ENCODE measurements at places on chromosomes 3 and 15.

DNA sequence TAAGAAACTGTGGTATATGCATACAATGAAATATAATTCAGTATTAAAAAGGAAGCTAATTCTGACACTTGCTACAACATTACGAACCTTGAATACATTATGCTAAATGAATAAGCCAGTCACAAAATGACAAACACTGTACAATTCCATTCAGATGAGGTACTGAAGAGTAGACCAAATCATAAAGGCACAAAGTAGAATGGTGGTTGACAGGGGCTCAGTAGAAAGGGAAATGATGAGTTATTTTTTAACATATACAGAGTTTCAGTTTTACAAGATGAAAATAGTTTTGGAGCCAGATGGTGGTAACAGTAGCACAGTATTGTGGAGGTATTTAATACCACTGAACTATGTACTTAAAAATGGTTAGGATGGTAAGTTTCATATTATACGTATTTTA, 254.6 kb upstream of the RBMS3 start:
- DNase-seq: no peak

GRCh38 chr3:14238930-14239329, 60.3 kb downstream of the LSM3 start:
- DNase-seq: no peak

GRCh38 chr15:26562336-26562735, 210.5 kb downstream of the GABRB3 start:
- no peak for DNase-seq

GRCh38 chr3:50435371-50436113, 67.9 kb downstream of the CACNA2D2 start:
- DNase-seq: no peak

- DNase-seq: no peak
Measured at GRCh38 chr3:127472506-127472905, 118.0 kb downstream of the TPRA1 start.

GRCh38 chr3:147793841-147794240, 384.7 kb downstream of the ZIC1 start:
- no peak for DNase-seq

GRCh38 chr3:74501007-74501406, 113.5 kb downstream of the CNTN3 start:
- no peak for DNase-seq

DNA sequence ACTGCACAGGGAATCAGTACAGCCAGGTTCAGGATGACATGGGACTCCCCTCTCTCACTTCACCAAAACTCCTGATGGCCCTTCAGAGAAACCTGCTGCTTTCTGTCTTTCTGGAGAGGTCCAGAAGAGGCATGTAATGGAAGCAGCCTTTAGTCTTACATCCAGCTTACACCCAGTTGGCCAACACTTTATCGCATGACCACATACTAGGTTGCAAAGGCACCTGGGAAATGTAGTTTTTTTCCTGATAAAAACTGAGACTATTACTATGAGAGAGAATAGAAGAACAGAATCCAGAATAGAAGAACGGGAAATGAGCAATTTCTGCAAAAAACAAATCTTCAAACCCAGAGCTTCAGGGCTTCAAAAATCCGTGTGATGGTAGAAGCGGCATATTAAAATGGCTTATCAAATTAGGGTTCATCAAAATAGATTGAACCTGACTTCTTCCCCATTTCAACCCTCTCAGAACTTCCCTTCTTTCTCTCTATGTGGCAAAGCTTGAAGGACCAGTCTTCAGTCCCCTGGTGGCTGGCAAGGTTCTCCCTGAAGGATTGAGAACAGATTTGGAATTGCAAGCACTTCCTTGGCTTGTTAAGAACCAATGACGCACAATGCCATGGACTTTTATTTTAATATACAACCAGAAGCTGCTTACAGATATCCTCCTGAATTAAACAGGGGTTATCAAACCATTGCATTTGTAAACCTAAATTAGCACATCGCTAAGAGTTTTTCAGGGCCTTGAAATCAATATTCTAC, 34.4 kb downstream of the CORO2B start:
- no peak for DNase-seq

DNA sequence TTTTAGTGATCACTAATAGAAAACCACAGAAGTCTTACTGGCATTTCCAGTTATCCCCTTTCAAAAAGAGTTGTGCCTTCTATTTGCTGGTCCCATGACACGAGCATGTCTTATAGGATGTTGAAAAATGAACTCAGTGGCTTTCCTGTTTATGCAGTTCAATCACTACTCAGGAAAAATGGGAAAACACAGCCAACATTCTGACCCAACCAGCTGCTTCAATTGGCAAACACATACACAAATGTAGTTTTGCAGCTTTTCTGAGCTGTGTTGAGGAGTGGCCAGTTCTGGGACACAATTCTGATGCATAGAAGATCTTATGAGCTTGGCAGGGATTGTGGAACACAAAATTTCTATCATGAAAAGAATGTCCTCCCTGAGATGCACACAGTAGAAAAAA, 40.3 kb downstream of the FSTL1 start:
- no peak for DNase-seq

- DNase-seq: no peak
Measured at GRCh38 chr15:82871358-82871757, 61.9 kb downstream of the WHAMM start.

- no peak for DNase-seq
Measured at GRCh38 chr15:67991706-67992105, 62.4 kb upstream of the PIAS1 start.

DNA sequence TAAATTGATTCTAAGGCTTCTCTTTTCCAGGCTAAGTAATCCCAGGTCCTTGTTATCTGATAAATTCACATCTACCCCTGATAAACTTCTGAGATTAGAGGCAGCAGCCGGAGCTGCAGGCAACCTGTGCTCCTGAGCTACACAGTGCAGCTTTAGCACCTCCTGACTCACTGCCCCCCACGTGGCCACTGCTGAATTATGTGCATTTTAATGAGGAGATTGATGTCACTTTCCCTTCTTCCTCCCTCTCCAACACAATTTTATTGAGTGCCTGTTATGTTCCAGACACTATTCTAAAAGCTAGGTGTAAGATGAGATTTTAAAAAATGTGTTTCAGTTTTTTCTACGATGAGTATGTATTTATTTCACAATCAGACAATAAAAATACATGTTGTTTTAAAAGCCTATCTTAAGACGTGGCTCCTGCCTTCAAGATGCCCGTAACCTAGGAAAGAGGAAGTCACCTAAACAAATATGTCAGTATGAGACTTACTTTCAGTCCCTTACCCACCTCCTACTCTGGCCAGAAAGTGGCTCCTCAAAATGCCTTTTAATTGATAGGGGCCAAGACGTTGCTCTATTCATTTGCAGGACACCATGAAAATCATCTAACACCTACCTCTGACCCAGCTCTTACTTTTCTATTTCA, 161.5 kb upstream of the PFN2 start:
- DNase-seq: no peak

- no peak for DNase-seq
Measured at GRCh38 chr3:119395923-119396358, 67.5 kb downstream of the TMEM39A start.

DNA sequence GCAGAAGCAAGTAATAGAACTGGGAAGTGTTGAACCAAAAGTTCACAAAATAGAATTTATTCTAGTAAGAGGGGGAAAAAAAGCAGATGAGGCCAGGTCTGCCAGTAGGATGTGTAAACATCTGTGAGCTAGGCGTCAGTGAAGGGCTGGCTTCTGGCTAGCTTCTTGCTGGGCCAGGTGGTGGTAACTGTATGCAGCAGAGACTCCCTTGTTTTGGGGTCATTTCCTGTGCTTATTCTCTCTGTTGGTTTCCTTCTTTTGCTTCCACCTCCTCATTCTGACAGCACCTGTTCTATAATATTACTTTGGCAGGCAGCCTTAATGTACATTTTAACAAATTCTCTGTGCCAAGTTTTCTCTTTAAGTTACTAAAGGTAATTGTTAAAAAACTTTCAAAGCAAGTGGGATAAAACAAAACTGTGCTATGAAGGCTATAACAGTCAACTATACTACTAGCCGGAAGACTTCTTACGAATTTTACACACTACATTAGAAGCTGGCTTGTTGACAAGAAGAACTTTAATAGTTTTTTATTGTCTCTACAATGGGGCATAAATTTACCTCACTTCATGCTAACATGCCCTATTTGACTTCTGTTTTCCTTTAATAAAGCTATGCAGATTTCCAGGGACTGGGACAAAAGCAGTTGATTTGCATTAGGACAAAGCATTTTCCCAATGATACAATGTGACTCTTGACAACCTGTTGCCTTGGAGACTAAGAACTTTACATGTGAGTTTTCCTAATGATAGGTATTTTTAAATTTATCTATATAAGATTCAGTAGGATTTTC, 318.8 kb upstream of the NAALADL2 start:
- no peak for DNase-seq

DNA sequence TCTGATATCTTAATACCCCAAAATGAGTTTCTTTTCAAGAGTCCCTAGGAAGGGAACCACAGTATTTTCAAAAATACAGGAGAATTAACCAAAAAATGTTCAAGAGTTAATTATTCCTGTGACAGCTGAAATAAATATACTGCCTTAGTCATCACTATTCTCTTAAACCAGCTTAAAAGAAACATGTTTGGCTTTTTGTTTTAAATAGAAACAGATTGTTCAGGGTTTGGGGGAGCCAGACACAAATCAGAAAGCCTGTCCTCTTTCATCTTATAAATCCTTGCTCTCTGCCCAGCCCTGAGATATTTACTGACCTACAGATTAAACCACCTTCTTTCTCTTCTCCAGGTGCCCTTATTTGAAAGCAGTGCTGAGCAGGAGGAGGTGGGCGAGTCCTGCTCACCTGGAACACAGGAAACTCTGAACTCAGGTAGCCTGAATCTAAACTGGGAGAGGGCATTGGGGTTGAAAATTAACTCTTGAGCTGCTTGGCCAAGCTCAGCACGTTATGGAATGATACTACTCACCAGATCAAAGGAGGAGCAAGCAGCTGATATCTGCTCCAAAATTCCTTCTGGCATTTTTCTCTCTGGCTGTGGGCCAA, 84.1 kb upstream of the SPRED1 start:
- DNase-seq: no peak

DNA sequence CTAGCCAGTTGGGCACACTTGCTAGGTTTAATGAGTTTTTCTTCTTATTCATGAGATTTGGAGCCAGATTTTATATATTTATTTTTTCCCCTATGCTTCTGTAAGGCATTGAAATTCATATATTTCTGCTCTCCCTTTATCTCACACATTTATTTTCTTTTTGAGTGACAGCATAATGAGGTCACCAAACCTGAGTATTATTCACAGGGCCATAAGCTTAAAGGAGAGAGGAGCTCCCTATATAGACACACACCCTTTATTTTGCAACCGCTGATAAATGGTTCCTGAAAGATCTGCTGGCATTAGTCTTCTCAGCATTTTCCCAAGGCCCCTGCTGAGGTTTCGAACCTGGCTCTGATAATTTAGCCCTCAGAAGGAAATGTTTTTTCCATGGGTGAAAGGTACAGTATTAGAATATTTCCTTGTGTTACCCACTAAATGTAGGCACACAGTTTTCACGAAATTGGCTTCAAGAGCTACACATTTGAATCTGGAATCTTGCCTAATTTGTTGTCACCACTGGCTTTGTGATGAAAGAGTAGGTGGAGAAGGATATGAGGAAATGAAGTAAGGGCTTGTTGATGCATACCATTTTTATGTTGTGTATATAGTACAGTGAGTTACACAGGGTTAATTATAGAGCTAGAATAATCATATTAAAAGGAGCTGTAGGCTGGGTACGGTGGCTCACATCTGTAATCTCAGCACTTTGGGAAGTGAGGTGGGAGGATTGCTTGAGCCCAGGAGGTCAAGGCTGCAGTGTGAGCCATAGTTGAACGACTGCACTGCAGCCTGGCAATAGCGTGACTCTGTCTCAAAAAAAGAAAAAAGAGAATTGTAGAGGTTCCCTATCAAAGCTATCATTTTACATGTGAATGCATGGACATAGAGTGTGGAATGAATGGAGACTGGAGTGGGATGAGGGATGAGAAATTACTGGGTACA, 6.5 kb downstream of the KLHL18 start:
- DNase-seq: no peak

GRCh38 chr3:100992231-100993012, 799 bp downstream of the ABI3BP start:
- DNase-seq: no peak

DNA sequence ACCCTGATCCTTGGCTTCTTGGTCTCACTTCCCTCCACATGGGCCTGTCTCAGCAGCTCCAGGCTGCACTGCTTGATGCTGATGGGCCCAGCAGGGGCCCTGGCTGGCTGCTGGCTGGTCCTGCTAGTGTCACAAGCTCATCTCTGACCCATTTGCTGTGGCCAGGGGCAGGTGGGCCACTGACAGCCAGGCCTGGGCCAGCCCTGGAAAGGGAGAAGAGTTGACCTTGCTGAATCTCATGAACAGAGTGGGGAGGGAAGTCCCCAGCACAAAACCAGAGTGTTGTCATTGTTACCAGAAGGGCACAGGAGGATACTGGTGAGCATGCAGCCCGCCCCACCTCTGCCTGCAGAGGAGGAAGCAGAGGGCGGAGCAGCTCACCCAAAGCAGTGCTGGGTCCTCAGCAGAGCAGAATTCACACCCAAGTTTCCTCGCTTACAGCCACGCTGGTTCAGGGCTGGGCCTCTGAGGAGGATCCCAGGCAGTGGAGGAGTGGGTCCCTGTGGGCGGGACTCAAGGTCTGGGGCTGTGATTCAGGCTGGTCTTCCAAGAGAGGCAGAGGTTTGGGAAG, 7.6 kb upstream of the KLF15 start:
- DNase-seq: no peak

- no peak for DNase-seq
Measured at GRCh38 chr15:70479785-70480184, 283.6 kb downstream of the UACA start.

- no peak for DNase-seq
Measured at GRCh38 chr3:37694284-37694675, 167.4 kb upstream of the CTDSPL start.

DNA sequence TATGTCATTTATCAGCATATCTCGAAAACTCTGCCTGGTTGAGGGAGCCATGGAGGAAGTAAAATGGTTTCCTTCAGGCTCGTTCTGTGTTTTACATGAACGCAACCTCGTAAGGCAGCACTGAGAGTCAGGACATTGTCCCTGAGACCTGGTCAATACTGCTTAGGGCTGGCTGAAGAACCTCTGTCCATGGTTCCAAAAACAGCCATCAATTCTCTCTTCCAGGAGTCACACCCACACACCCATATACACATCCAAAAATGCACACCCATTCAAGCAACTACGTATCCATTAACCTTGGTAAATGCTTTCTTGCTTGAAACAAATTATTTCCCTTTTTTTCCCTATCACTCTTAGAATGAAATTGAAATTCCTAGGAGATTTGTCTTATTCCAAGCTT, 91.0 kb upstream of the CHL1 start:
- no peak for DNase-seq

GRCh38 chr3:133828576-133829309, 23.1 kb downstream of the SRPRB start:
- no peak for DNase-seq

- DNase-seq: no peak
Measured at GRCh38 chr15:58285921-58286278, 145.9 kb upstream of the LIPC start.

DNA sequence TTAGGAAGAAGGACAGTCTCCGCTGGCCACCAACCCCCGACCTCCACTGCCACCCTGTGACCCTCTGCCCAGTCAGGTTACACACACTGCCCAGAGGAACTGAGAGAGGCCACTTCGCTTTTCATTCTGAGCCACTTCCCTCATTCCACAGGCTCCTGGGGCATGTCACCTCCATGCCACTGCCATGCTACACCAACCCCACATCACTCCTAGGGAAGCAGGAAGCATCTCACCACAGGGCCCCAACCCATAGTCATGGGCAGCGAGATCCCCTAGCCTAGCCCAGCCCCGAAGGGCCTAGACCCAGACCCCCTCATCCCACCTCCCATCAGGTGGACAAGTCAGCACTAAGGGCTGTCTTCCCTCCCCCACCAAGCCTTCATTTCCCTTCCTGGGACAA, 1.4 kb downstream of the PLCB2 start:
- DNase-seq: no peak
